ENCODE measurements at places on chromosomes 11 and 22.

DNA sequence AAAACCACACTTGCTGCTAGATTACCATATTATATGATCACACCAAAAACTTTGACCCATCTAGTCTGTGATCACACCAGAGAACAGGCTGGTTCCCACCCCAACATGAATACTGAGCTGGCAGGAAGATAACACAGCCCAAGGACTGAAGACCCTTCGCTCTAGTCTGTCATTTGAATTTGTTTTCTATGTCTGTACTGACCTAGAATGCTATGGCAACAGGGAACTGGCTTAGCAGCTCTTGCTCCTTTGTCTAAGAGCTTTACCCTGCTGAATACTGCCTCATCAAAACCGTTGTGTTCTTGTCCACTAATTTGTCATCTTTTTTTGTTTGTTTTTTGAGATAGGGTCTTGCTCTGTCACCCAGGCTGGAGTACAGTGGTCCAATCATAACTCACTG lies 420.4 kb downstream of the AASDHPPT start:
- no peak for DNase-seq

- DNase-seq: no peak
These were observed 26.2 kb downstream of the FANCF start for GRCh38 chr11:22599458-22599857.

- no peak for DNase-seq
These were observed 3.8 kb downstream of the PRPF19 start for GRCh38 chr11:60902625-60903024.

GRCh38 chr11:26651916-26652315 lies 69.9 kb downstream of the SLC5A12 start:
- DNase-seq: no peak

- no peak for DNase-seq
These were observed 78.7 kb downstream of the SHANK2 start for GRCh38 chr11:71173709-71174108.

DNA sequence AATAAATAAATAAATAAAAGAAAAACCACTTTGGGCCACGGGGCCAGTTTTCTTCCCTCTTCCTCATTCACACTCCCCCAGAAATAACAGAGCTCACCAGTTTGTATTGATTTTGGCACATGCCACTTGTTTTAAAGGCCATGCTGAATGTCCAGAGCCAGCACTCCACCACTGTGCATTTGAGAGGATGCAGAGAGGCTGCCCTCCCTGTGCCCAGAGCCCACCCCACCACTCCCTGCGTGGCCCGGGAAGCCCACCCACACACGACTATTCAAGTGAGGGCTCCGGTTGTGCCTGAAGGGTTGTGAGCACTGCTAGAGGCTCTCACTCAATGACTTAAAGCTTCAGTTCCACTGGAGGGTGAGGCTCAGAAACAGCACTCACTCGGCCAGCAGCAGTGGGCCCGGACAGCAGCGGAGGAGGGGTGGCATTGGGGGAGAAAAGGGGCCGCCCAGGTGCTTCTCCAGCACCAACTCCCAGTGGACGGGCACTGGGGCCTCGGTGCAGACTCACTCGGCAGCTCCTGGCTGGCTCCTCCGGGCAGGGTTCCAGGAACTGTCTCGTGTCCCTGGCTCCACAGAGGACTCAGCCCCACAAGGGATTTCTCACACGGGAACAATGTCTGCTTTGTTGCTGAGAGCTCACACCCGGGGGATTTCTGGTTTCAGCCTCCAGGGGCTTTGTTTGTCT lies 112.7 kb downstream of the SHANK2 start:
- no peak for DNase-seq

DNA sequence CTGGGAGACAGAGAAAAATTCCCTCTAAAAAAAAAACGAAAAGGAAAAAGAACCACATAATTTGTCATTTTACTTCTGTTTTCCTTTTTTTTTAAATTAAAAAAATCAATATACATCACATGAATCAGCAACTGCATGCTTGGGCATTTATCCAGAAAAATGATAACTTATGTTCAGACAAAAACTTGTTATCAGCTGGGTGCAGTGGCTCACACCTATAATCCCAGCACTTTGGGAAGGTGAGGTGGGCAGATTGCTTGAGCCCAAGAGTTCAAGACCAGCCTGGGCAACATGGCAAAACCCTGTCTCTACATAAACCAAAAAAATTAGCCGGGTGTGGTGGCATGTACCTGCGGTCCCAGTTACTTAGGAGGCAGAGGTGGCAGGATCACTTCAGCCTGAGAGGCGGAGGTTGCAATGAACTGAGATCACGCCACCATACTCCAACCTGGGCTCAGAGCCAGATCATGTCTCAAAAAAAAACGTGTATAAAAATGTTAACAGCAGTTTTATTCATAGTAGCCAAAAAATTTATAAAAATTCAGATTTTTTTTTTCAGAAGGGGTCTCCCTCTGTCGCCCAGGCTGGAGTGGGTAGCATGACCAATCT lies 28.5 kb downstream of the AMBRA1 start:
- DNase-seq: no peak

DNA sequence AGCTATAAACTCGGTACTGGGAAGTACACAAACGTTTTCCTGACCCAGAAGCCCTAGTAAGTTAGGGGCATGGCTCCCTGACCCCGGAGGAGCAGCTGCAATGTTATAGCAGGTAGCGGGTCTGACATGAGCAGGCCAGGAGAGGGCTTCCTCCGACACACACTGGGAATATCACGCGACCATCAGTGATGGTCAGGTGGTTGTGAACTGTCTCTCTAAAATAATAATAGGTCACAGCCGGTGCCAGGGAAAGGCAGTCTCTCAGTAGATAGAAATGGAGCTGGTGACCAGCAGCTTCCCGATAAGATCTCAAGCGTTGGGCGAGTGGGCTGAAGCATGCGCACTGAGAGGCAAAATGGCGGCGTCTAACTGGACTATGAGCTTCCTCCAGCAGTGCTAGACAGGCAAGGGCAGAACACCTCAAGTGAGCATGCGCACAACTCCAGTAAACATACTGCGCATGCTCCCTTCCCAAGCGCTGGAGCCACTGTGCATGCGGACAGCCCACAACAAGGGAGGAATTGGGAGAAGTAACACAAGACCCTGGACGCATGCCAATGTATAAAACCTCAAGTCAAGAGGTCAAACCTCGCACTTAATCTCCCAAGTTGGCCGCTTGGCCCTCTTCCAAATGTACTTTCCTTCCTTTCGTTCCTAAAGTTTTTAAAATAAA lies 22.3 kb upstream of the TESMIN start:
- no peak for DNase-seq

DNA sequence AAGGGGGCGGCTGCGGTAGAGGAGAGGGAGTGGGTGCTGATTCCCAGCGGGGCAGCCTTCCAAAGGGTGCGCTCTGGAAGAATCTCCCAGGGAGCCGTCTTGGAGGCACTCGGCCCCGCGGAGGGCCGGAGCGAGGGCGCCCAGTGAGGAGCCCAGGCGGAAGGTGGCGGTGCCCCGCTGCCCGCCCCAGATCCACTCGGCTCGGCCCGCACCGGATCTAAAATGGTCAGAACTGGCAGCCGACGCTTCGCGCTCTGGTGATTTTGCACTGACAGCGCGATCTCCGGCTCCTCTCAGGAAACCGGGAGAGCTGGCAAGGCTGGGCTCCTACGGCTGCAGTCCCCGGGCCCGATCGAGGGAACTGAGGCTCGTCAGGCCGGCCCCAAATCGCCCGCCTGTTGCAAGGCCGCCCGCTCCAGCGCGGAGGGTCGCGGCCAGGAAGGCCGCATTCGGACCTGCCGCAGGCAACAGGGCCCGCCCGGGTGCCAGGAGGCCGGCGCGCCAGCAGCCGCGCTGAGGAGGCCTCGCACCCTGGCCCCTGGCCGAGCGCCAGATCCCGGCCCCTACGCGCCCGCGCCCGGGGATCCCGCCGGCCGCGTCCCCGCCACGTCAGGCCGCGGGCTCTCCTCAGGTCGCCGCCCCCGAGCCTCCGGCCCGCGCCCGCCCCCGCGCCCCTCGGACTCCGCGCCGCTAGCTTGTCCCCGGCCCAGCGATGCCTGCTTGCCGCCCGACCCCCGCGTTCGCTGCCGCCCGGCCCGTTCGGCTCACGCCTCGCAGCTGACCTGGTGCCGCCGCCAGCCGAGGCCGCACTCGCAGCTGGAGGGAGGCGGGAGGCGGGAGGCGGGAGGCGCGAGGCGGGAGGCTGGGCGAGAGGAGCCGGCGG lies at the start of gene KLHL22:
KLHL22 (minus strand) TSS at position 818 of the 883 bp plus-strand sequence. CDS start 6,584 bp downstream, outside the sequence.
- no peak for DNase-seq

- no peak for DNase-seq
These were observed 18.8 kb upstream of the ADORA2A start for GRCh38 chr22:24408630-24409029.
